ENCODE measurements at places on chromosomes 13 and 19.

- H3K36me3 ChIP-seq, result no peaks in the 10 kb centered on the region
- no peaks in the 10 kb centered on the region for H3K27me3 ChIP-seq
- H3K4me1 ChIP-seq, result peaks cover 14% of the 10 kb centered on the region
- no peak overlapping the region for H3K4me3 ChIP-seq
These were observed 11.2 kb upstream of the KLF12 start for GRCh38 chr13:74145249-74145975.

GRCh38 chr13:59374691-59375090, 789.0 kb downstream of the DIAPH3 start:
- H3K4me3 ChIP-seq, result no peak overlapping the region
- H3K4me1 ChIP-seq, result peaks cover 28% of the 10 kb centered on the region
- no peak for DNase-seq
- H3K36me3 ChIP-seq, result no peaks in the 10 kb centered on the region
- no peak overlapping the region for H3K27ac ChIP-seq

- H3K27me3 ChIP-seq, result no peaks in the 10 kb centered on the region
- peaks cover 5% of the 10 kb centered on the region for H3K4me1 ChIP-seq
- H3K27ac ChIP-seq, result no peak overlapping the region
- H3K36me3 ChIP-seq, result peaks cover 59% of the 10 kb centered on the region
- DNase-seq, result no peak
These were observed 9.5 kb downstream of the HOMER3 start for GRCh38 chr19:18931316-18932162.

GRCh38 chr19:48868114-48868886, at the start of gene PLEKHA4:
TSS of gene PLEKHA4 (minus strand) at chr19:48868617. CDS start at chr19:48867620, 997 bp downstream.
- H3K36me3 ChIP-seq, result peaks cover 3% of the 10 kb centered on the region
- no peaks in the 10 kb centered on the region for H3K27me3 ChIP-seq
- peak within 1 kb of the TSS; percentile 85 for H3K27ac ChIP-seq
- H3K4me3 ChIP-seq, result peak within 1 kb of the TSS; percentile 58
- DNase-seq, result peak; percentile 86

- peaks cover 97% of the 10 kb centered on the region for H3K27me3 ChIP-seq
- H3K4me1 ChIP-seq, result no peaks in the 10 kb centered on the region
- no peaks in the 10 kb centered on the region for H3K36me3 ChIP-seq
These were observed 29.4 kb downstream of the ZNRF4 start for GRCh38 chr19:5484398-5485285.

- no peaks in the 10 kb centered on the region for H3K27me3 ChIP-seq
- H3K36me3 ChIP-seq, result no peaks in the 10 kb centered on the region
- DNase-seq, result no peak
- no peaks in the 10 kb centered on the region for H3K4me1 ChIP-seq
- no peak overlapping the region for H3K27ac ChIP-seq
These were observed 90.2 kb upstream of the CSNK1A1L start for GRCh38 chr13:37195621-37196020.

- peaks cover 36% of the 10 kb centered on the region for H3K4me1 ChIP-seq
- no peak for DNase-seq
- peak overlapping the region; percentile 88 for H3K4me3 ChIP-seq
- peak overlapping the region; percentile 89 for H3K27ac ChIP-seq
- peaks cover 46% of the 10 kb centered on the region for H3K36me3 ChIP-seq
These were observed 1.3 kb downstream of the RPL18A start for GRCh38 chr19:17860993-17861360.

DNA sequence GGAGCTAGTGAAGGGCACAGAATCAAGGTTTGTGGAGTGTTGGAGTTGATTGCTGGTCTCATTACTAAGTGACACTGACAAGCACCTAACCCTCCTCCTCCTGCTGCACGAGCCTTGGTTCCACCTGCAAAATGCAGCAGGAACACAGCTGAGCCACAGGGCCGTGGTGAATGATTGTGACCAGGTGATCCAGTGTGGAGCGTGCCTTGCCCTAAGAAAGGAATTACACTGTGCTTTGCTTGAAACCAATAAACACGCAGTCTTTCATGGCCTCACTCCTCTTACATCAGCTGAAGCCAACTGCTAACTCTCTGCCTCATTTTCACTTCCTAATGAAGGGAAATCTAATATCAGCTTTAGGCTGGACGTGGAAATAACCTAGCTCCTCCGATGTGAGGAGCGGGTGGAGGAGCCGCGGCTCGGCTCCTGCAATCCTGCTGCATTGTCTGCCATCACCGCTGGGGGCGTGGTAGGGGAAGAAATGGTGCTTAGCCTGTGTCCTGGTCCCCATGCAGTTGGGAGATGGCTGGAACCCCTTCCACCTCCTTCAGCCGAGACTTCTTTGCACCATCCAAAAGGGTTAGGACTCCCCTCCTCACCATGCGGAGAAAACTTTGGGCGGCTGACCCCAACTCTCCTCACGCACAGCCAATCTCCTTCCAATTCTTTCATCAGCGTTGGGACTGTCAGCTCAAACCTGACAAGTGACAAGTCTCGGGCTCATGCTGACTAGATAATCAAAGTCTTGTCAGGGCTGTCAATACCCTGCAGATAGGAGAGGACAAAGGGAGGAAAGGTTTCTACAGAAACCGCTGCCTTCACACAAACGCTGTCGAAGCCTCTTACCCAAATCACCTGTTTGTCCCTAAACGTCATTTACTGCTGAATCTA, 427.9 kb downstream of the ZNF536 start:
- H3K27ac ChIP-seq, result no peak overlapping the region
- H3K4me3 ChIP-seq, result no peak overlapping the region
- peak; percentile 44 for DNase-seq
- H3K36me3 ChIP-seq, result no peaks in the 10 kb centered on the region
- peaks cover 75% of the 10 kb centered on the region for H3K27me3 ChIP-seq

DNA sequence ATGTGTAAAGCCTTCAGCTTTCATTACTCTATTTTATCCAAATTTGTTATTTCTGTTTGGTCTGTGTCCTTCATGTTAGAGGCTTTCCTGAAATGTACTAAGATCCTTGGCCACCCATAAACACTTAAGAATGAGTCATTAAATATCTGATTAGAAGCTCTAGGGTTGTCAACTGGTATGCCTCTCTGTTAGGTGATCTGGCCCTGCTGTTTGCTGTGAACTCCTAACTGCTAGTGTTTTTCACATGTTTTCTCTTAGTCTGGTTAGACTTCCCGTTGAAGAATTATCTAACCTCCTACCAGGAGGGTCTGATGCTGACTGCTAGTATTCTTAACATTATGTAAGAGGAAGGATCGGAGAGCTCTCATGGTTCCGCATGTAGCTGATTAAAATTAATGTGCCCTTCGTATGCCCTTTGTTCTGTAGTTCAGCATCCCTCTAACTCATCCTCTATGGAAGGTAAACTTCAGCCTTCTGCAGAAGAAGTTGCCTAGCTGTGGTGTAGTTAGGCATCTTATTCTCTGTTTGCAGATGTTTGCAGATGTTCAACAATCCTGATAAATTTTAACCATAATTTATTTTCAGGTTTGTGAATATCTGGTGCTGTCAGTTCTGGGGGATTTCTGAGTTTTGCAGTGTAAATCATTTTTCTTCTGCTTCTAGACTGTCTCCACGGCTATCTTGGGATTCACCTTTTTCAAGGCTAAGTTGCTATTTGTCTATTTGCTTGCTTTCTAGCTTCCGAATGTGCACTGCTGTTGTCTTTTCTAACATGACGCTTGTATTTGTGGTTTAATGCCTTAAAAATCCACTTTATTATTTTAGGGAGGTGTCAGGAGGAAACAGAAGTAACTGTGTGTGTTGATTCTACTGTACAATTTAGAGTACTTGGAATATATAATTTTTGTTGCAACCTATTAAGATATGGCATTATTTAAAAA, 207.2 kb upstream of the SPRY2 start:
- H3K36me3 ChIP-seq, result no peaks in the 10 kb centered on the region
- H3K27ac ChIP-seq, result peak overlapping the region; percentile 69
- H3K4me3 ChIP-seq, result no peak overlapping the region
- DNase-seq, result no peak
- no peaks in the 10 kb centered on the region for H3K27me3 ChIP-seq
- peaks cover 45% of the 10 kb centered on the region for H3K4me1 ChIP-seq

DNA sequence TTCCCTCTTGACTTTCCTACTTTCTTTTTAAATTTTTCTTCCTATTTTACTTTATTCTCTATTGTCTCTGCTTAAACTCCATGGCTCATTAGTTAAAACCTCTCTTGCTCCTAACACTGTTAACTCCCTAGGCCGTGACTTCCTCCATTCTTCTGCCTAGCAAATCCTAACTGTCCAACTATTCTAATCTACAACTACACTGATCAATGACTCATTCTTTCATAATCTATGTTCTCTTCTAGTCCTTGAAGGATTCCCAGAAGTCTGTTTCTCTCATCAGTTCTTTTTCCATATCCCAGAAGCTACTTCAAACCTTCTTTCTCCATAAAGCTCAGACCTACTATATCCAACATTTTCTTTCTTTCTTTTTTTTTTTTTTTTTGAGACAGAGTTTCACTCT, 66.9 kb downstream of the MICU2 start:
- H3K27me3 ChIP-seq, result no peaks in the 10 kb centered on the region
- no peak for DNase-seq
- peaks cover 44% of the 10 kb centered on the region for H3K4me1 ChIP-seq
- H3K4me3 ChIP-seq, result no peak overlapping the region
- no peak overlapping the region for H3K27ac ChIP-seq
- H3K36me3 ChIP-seq, result no peaks in the 10 kb centered on the region

- peaks cover 64% of the 10 kb centered on the region for H3K36me3 ChIP-seq
- H3K4me1 ChIP-seq, result peaks cover 40% of the 10 kb centered on the region
- DNase-seq, result no peak
- no peaks in the 10 kb centered on the region for H3K27me3 ChIP-seq
- H3K27ac ChIP-seq, result peak overlapping the region; percentile 28
These were observed 89.3 kb downstream of the KL start for GRCh38 chr13:33105387-33106005.

DNA sequence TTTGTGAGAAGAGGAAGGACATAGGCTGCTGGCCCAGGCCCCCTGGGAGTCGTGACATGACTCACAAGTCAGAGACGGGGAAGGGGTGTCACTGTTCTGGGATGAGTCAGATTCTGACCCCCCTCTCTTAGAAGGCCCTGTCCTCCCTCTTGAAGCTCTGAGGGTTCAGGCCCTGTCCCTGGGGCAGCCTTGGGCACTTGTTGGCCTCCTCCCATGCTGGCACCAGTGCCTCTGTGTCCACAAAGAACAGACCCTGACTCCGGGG, 2.7 kb upstream of the CEACAM7 start:
- H3K4me3 ChIP-seq, result no peak overlapping the region
- H3K36me3 ChIP-seq, result no peaks in the 10 kb centered on the region
- H3K27ac ChIP-seq, result no peak overlapping the region
- peaks cover 90% of the 10 kb centered on the region for H3K27me3 ChIP-seq
- no peak for DNase-seq
- H3K4me1 ChIP-seq, result no peaks in the 10 kb centered on the region

- H3K27ac ChIP-seq, result no peak overlapping the region
- no peaks in the 10 kb centered on the region for H3K36me3 ChIP-seq
- H3K27me3 ChIP-seq, result peaks cover 17% of the 10 kb centered on the region
These were observed 1303.1 kb downstream of the UQCRFS1 start for GRCh38 chr19:27909861-27910260.

DNA sequence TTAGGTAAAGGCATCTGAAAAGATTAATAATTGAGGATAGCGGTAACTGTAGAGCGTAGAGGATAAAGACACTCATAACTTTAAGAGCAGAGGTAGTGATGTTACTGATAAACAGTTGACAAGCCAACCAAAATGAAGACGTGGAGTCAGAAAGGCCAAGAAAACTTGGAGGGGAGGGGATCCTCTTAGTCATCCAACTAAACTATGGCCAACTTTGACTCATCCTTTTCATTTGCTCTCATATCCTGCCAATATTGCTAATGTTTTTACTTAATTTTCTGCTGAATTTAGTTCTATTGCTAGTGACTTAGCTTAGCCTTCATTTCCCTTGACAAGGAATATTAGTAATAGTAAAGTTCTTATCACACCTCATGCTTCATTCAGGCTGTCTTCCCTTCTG, 13.4 kb downstream of the ITGBL1 start:
- no peaks in the 10 kb centered on the region for H3K27me3 ChIP-seq
- H3K36me3 ChIP-seq, result no peaks in the 10 kb centered on the region
- DNase-seq, result no peak
- no peaks in the 10 kb centered on the region for H3K4me1 ChIP-seq

- no peak for DNase-seq
- no peak overlapping the region for H3K4me3 ChIP-seq
- H3K27me3 ChIP-seq, result peaks cover 10% of the 10 kb centered on the region
- H3K36me3 ChIP-seq, result no peaks in the 10 kb centered on the region
These were observed 179.1 kb downstream of the ZNF536 start for GRCh38 chr19:30551271-30551670.

GRCh38 chr13:113564331-113565023, 20.1 kb upstream of the TFDP1 start:
- no peak for DNase-seq
- H3K4me1 ChIP-seq, result peaks cover 6% of the 10 kb centered on the region
- H3K27me3 ChIP-seq, result peaks cover 22% of the 10 kb centered on the region
- H3K27ac ChIP-seq, result no peak overlapping the region
- no peaks in the 10 kb centered on the region for H3K36me3 ChIP-seq
- no peak overlapping the region for H3K4me3 ChIP-seq

- no peaks in the 10 kb centered on the region for H3K36me3 ChIP-seq
- H3K27me3 ChIP-seq, result peaks cover 7% of the 10 kb centered on the region
- no peak overlapping the region for H3K4me3 ChIP-seq
- H3K27ac ChIP-seq, result no peak overlapping the region
- H3K4me1 ChIP-seq, result no peaks in the 10 kb centered on the region
These were observed 119.7 kb upstream of the MRI1 start for GRCh38 chr19:13644645-13645044.

- H3K4me1 ChIP-seq, result no peaks in the 10 kb centered on the region
- H3K27me3 ChIP-seq, result no peaks in the 10 kb centered on the region
- DNase-seq, result no peak
- H3K36me3 ChIP-seq, result peaks cover 31% of the 10 kb centered on the region
- H3K27ac ChIP-seq, result no peak overlapping the region
- H3K4me3 ChIP-seq, result no peak overlapping the region
These were observed 7.6 kb upstream of the EGLN2 start for GRCh38 chr19:40791349-40791748.

DNA sequence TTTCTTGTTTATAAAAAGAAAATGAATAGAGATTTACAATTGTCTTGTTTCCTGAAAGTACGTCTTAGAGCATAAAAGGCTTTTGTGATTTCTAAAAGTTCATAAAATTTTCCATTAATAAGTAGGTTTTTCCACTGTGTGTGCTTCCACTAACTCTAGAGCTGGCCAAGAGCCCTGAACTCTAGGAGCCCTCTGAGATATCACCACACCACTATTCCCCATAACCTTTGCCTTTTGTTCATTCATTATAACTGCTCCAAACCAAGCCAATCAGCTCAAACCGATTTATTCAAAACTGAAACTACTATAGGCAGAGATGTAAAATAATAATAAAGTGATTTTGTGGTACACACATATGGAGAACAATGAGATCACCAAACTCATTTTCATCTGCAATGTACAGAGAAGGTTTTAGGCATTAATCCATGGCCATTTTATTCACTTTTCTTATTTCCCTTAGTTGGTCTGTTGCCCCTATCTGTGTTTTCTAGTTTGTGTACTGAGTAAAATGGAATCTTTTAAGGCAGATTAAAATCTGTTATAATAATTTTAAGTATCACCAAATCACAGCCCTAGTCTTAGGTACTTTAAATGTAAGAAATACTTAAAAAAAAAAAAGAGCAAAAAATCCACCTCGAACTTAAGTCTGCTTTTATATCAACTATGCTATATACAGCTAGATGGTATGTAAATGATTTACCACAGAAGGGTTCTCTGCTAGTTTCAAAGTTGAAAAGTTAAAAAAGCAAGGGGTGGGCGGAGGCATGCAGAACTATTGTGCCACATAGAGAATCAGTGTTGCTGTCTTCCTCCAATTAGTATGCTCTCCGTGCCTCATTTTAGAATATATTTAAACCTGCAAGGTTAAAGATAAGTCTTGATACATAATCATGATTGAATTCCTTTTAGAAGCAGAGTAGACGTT, 311.3 kb downstream of the KLF12 start:
- peaks cover 3% of the 10 kb centered on the region for H3K4me1 ChIP-seq
- H3K4me3 ChIP-seq, result no peak overlapping the region
- DNase-seq, result no peak
- H3K27me3 ChIP-seq, result no peaks in the 10 kb centered on the region

GRCh38 chr19:979318-979741, 4.8 kb upstream of the WDR18 start:
- H3K4me1 ChIP-seq, result peaks cover 21% of the 10 kb centered on the region
- no peaks in the 10 kb centered on the region for H3K36me3 ChIP-seq
- no peak overlapping the region for H3K4me3 ChIP-seq
- no peak overlapping the region for H3K27ac ChIP-seq
